Femur (tissue), 1 donor: ENCODE measurements at places on chromosomes 2 and 18.

- DNase-seq, result no peak
These were observed 5.0 kb downstream of the RUFY4 start for GRCh38 chr2:218074031-218074430.

- no peak for DNase-seq
These were observed 342.0 kb upstream of the DLGAP1 start for GRCh38 chr18:4797002-4797685.

DNA sequence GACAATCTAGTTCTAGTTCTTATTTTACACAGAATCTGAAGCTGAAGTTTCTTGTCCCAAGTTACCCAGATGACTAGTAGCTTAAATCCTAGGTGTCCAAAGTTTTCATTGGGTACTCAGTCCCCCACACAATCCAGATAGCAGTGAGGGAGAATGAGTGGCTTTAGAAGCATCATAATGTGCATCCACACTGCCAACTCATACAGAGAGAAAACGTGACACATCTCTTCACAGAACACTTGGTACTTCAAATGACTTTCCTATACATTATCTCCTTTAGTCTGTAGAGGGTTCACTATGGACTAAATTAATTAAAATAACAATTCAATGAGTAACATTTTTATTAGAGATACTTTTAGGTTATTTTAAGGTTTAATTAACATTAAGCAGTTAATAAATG, 45.2 kb downstream of the STRADB start:
- DNase-seq, result no peak

DNA sequence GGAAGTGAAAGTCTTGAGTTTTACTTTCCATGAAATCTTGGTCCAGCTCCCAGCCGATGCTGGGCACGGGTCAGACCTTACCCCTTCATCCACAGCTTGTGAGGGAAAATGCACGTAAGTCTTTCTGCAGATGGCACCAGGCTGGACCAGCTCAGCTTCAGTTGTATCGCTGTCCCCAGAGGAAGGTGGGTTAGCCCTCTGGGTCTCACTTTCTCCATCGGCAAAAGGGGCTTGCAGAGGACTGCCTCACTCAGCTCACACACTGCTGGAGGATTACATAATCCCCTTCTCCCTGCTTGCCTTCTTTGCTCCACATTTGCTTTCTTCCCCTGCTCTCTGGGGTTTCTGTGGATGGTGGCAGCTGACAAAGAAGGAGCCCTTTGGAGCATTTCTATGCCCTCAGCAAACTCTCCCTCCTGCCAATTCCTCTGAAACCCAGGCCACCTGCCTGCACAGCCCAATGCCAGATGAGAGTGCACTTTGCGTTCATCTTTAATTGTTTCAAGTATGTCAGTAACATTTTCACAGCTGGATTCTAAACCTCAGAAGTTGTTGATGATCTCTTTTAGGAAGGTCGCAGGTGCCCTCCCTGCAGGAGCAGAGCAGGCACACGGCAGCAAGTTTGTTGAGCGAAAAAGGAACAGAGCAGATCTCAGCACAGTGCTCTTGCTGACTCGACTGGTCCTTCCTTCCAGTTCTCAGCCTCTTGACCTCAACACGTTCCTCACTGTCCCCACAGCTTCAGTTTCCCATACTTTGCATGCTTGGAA, 155.6 kb upstream of the GLI2 start:
- DNase-seq, result no peak

- no peak for DNase-seq
These were observed 162.9 kb downstream of the CELF4 start for GRCh38 chr18:37402735-37403099.

DNA sequence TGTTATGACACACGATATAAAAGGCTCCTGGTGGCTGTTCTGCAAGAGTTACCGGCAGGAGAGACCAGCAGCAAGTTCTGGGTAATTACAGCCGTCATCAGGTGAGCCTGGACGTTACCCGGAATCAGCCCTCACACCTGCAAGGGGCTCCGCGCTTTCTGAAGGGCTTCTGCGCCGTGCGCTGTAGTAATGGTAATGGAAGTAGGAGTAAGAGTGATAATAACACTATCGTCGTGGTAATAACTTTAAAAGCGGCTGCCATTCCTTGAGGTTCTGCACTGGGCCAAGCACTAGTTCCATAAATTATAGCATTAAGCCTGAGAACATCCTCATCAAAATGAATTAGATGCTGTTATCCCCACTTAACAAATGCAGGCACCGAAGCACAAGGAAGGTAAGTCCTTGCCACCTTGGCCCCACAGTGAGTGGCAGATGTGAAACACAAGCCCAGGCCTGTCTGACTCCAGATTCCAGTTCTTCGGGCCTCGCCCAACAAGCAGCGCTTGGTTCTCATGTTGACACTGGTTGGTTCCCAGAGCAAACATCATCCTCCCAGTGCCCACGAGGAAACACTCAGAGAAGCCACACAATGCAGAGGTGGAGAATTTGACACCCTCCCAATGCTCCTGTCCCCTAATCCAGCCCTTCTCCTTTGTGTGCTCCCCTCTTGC, 205.2 kb downstream of the EIPR1 start:
- no peak for DNase-seq

DNA sequence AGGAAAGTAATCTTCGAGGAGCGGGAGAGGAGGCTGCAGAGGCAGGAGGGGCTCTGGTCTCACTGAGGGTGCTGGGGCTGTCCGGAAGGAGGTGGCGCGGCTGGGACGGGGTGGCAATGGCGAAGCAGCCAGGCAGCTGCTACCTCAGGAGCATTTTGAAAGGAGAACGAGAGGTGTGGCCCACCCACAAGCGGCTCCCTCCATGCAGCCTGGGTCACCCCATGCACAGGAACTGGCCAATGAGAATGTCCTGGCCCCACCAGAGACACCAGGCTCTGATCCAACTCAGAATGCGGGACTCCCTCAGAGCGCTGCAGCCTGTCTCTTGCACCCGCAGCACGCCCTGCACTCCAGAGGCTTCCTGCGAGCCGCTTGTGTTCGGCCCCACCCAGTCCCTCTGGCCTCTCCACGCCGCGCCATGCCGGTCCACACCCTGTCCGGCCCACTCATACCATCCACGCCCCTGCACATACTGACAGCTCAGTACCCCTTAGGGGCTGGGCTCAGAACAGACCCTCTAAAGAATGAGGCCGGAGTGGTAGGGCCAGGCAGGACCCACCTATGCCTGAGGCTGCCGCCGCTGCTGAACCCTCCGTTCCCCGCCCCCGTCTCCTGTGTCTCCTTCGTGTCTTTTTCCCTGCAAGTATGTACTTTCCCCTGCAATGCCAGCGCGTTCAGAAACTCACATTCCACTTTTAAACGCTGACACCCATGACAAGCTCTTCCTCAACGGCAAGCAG, 6.4 kb upstream of the BOK start:
- no peak for DNase-seq

GRCh38 chr2:235212501-235213158, 260.8 kb downstream of the SH3BP4 start:
- DNase-seq, result no peak

GRCh38 chr2:64692401-64692800, 38.7 kb upstream of the SERTAD2 start:
- DNase-seq, result no peak

GRCh38 chr2:48952143-48952542, 196.6 kb upstream of the LHCGR start:
- no peak for DNase-seq
